ENCODE measurements at places on chromosomes 13 and 19.
A peak's percentile ranks its signal among the peaks of the same experiment; 100 is the strongest.

DNA sequence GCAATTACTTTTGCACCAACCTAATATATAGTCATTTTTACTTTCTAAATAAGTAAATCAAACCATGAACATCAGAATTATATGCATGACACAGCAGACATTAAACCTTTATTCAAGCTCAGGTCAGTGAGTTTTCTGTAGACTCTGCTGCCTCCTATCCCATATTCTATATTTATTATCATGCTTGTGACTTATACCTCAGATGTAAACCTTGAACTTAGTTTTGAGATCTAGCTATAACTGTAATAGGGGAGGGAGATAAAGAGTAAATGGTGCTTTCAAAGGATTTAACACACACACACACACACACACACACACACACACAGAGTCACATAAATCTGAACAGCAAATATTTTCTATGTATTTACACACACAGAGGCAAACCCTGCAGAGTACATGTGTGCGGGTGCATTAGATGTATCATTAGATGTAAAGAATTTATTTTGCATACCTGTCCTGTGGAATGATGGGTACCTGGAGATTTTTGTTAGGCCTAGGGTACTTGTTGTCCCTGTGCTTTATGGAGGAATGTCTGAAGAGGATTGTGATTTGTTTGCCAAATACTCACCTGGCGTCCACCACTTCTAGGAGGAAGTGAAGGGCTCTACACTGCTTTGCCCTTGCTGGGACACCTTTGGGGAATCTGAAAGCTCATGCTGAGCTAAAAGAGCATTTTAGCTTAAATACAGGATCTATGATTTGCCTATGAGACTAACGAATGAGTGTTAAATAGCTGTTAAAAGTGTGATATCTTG, 521.9 kb downstream of the KLF5 start:
- DNase-seq: no peak

DNA sequence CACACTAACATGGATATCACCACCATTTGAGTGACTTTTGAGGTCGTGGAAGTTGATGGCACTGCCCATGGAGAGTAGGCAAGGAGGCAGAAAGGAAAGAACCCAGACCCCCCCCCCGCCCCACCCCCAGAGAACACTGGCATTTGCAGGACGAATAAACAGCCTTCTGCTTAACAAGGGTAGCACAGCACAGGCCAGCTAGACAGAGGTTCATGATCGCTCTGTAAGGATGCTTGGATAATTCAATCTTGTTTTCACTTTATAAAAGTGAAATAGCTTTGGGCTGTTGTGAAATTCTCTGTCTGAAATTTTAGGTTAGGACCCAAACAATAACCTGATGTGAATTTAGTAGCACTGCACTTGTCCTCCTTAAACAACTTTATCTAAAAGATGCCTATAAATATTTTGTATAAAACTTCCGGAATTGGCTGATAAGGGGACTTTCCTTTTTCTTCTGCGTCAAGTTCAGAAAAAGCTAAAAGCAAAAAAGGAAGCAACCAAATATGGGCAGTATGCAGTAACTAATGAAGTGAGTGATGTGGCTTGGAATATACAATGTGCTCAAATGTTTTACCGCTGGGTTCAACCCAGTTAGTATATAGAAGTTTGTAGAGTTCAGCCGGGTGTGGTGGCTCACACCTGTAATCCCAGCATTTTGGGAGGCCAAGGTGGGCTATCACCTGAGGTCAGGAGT, 163.7 kb downstream of the SHISA2 start:
- peak; percentile 49 for DNase-seq

DNA sequence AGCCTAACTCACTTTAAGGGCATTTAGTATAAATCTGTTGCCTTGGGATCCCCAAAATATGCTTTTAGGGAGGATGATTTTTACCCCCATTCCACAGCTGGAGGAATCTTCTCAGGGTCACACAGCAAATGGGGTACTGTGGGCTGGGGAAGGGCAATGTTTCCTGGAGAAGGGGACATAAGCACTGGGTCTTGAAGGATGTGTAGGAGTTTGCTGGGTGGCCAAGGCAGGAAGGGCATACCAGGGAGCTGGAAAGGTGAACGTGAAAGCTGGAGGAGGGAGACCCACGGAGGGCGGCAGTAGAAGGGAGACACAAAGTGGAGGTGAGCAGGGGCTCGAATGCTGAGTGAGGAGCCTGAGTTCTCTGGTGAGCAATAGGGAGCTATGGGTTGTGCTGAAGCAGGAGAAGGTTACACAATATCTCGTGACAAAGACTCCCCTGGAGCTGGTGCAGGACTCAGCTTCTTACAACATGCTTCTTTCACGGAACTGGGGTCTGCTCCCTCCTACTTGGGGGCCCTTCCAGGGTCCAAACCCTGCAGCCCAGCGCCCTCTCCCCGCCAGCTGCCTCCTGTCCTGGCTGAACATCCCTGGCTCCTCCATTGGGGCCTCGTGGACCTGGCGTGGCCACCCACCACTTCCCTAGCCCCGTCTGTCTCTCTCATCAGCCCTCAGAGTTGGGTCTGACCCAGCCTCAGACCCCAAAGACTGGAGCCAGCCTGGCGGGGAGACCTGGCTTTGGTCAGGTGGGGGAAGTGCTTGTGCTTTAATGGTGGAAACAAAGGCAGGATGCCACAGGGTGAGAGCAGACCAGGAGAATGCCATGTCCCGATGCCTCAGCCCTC, 11.1 kb downstream of the CILP2 start:
- no peak for DNase-seq

- no peak for DNase-seq
These were observed 31.2 kb downstream of the ZNF536 start for GRCh38 chr19:30403203-30403985.

DNA sequence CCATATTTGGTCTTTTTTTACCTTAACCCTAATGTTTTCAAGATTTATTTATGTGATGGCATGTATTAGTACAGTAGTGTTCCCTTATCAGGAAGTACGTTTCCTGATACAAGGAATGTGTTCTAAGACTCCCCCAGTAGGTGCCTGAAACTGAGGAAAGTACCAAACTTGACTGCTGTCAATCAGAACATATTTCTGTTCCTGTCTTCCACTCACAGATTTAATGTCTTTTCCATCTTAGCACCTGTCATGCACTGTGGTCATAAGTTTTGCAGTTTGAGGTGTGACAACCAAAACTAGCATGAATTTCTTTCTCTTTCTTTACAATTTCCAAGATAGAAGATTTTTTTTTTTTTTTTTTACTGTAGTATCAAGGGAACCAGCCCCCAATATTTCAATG, 62.9 kb downstream of the LMO7 start:
- no peak for DNase-seq

DNA sequence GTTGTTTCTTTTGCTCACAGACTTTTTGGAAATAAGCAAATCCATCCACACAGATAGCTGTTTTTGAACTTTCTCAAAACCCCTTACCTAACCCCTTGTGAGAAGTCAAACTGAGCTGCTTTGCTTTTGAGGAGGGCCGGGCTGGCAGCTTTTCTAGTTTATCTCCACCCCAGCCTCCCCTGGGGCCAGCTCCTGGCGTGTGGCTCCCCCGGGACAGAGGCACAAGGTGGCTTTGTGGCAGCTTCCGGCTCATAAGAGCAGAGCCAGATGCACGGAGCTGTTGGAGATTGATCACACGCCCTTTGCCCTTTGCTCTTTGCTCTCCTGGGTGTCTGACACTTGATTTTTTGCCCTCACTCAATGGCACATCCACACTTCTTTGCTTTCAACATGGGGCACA, 24.9 kb upstream of the RNF113B start:
- no peak for DNase-seq

DNA sequence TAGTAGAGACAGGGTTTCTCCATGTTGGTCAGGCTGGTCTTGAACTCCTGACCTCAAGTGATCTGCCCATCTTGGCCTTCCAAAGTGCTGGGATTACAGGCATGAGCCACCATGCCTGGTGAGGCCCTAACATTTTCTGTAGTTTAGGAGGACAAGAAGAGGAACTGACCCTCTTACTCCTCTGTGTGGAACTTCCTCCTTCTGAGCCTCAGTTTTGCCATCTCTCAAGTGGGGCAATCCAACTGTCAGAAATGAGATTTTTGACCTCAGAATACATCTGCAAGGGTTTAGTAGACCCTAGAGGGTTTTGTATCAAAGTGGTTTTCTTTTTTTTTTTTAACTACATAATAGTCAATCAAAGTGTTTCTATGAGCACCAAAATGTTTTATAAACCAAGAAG, 2.4 kb downstream of the DKKL1 start:
- DNase-seq: no peak

DNA sequence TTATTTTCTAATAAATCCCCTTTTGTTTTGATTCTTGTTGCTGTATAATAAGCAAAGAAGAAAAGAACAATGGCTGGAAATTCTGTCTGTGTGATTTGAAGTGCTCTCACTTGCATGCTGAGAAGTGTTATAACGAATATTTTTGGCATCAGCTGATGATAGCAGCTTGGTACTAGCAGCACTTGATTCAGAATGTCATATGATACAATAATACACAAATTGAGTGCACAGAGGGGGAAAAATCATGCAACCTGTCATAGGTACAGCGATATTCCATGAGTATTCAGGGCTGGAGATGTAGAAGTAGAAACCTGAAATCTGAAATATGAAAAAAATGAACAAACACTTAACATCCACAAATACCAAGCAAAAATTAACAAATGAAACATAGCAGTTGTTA, 108.1 kb downstream of the FGF14 start:
- DNase-seq: no peak

DNA sequence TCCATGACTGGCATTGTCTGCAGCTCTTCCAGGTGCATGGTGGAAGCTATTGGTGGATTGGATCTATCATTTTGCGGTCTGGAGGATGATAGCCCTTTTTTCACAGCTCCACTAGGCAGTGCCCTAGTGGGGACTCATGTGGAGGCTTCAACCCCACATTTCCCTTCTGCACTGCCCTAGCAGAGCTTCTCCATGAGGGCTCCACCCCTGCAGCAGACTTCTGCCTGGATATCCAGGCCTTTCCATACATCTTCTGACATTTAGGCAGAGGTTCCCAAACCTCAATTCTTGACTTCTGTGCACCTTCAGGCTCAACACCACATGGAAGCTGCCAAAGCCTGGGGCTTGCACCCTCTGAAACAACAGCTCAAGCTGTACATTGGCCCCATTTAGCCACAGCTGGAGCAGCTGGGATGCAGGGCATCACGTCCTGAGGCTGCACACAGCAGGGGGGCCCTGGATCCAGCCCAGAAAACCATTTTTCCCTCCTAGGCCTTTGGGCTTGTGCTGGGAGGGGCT, 800.2 kb upstream of the MIR17HG start:
- DNase-seq: no peak

GRCh38 chr19:33690378-33691029, 68.8 kb downstream of the CHST8 start:
- no peak for DNase-seq

- DNase-seq: peak; percentile 58
These were observed 6.0 kb upstream of the TEX30 start for GRCh38 chr13:102779436-102780159.

DNA sequence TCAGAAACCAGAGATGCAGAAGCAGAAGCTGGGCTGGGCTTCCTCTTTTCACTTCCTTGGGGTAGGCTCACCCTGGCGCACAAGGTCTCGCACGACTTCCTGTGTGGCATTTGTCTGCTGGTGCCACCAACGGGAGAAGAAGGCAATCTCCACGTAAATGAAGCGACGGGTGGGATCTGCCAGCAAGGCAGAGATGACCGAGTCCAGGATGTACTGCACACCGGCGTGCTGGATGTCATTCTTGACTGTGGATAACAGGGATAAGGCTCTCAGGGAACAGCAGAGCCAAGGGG, 1.3 kb downstream of the MAN2B1 start:
- peak; percentile 63 for DNase-seq

GRCh38 chr13:40271271-40271885, 395.1 kb downstream of the FOXO1 start:
- no peak for DNase-seq

DNA sequence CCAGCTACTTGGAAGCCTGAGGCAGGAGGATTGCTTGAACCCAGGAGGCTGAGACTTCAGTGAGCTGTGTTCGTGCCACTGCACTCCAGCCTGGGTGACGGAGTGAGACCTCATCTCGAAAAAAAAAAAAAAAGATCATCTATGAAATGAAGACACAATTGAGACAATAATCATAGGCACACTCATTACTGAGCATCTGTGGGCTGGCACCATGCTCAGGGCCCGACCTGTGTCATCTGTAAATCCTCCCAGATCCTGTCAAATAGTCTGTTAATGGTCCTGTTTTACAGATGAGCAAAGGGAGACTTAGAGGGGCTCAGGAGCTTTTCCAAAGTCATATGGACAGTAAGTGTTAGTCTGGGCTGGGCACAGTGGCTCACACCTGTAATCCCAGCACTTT, 4.1 kb upstream of the NANOS2 start:
- no peak for DNase-seq

- no peak for DNase-seq
These were observed 34.3 kb downstream of the ZNF536 start for GRCh38 chr19:30406220-30407067.

GRCh38 chr13:96821381-96821780, 172.9 kb downstream of the OXGR1 start:
- no peak for DNase-seq

- DNase-seq: no peak
These were observed 18.2 kb downstream of the ZNF121 start for GRCh38 chr19:9565900-9566705.

DNA sequence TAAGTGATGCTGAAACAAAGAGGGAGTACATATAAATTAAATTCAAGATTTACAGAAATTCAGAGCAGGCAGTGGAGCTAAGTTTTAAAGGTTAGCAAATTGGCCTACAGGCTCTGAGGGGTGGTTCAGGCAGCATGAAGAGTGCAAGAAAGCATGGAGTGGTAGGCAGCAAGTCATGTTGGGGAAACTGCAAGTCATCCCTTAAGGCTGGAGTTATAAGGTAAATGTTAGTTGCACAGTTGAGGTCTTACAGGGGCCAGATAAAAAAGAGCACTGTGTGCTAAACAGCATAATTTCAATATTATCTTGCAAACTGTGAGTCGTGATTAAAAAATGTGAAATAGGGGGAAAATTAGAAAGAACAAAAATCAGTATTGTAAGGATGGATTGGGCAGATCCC, 106.2 kb downstream of the VWA8 start:
- no peak for DNase-seq

GRCh38 chr13:80011448-80012212, 329.3 kb downstream of the SPRY2 start:
- no peak for DNase-seq

DNA sequence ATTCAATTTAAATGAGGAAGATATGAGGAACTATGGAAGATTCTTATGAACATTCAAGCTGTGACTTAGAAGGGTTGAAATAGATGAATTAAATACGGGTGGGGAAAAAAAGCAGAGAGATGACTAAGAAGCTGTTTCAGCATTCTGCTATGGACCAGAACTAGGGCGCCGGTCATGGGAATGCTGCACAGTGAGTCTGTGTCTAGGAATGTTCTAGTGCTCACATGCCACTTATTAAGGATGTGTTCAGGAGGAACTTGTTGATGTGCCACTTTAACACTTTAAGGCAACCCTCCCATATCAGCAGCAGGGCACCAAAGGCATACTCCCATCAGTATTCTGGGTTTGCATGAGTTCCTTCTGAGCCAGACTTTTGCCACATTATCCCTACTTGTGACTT, 152.1 kb downstream of the POSTN start:
- no peak for DNase-seq

DNA sequence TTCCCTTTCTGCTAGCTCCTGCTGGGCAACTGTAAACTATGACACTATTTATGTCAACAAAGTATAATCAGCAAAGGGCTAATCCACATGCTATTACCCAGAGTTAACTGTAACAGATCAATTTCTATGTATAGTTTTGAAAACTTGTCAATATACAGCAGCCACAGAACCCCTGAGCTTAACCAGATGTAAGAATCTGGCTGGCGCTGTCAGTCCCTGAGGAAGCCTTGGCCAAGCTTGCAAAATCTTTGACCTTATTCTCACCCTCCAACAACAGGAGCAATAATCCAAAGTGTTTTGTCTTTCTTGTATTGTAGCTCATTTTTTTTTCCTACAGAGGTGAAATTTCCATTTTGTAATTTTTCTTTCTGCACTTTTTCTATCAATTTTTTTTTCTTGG, 1230.1 kb upstream of the SLC10A2 start:
- DNase-seq: no peak
